Activated T-helper 1 cell treated with anti-CD3 and anti-CD28 coated beads, Interleukin-12 subunit alpha, Interleukin-12 subunit beta, Interleukin-2, Interleukin-4 antibody, amounts not matched to agents 30 ng/mL and 10 ng/mL and 1 ng/mL, durations not matched to agents 14 hours and 24 hours and 36 hours (primary cell): ENCODE measurements at places on chromosomes 1 and 21.

DNA sequence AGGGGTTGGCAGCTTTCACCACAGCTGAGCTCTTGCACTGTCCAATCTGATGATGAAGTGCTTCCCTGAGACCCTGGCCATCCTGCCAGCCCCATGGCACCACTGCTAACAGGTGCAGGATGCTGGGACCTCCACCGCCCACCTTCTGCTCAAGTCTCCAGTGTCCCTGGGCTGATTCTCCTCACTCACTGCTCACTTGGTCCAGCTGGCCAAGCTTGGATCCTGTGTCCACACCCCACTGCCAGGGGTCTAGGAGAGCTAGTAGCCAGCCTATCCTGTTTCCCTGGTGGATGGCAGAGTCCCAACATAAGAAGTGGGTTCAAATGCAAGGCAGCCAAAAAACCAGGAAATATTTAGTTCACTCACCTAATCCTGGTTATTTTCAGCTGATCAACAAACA lies 217.2 kb upstream of the IRF2BP2 start:
- DNase-seq, result no peak

- DNase-seq, result no peak
Measured at GRCh38 chr1:203424861-203425662, 50.5 kb upstream of the PRELP start.

GRCh38 chr21:35753308-35753707 lies 307.0 kb downstream of the SETD4 start:
- no peak for DNase-seq

DNA sequence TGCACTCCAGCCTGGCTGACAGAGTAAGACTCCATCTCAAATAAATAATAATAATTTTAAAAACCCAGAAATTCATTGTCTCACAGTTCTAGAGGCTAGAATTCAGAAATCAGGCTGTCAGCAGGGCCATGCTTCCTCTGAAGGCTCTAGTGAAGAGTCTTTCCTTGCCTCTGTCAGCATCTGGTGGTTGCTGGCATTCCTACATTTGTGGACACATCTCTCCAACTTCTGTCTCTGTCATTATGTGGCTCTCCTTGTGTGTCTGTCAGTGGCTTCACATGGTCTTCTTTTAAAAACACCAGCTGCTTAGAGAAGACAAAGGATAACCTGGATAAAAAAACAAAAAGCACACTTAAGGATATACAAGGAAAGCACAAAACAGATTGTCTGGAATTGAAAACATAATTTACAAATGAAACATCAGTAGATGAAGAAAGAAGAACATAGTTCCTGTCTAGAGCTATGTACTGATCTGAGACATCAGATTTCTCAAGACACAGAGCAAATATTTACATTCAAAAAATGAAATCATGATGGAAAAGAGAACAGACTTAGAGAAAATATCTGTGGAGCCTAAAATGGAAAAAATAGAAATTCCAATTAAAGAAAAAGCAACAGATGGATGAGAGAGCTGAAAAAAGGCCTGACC lies 32.7 kb upstream of the ASB17 start:
- no peak for DNase-seq

- no peak for DNase-seq
Measured at GRCh38 chr1:222004034-222004433, 262.1 kb upstream of the DUSP10 start.

- DNase-seq, result no peak
Measured at GRCh38 chr1:78667939-78668338, 18.3 kb downstream of the IFI44 start.

GRCh38 chr1:212495766-212496494 lies 63.2 kb downstream of the NENF start:
- DNase-seq, result no peak

- DNase-seq, result no peak
Measured at GRCh38 chr21:34085129-34085528, 11.8 kb downstream of the MRPS6 start.

DNA sequence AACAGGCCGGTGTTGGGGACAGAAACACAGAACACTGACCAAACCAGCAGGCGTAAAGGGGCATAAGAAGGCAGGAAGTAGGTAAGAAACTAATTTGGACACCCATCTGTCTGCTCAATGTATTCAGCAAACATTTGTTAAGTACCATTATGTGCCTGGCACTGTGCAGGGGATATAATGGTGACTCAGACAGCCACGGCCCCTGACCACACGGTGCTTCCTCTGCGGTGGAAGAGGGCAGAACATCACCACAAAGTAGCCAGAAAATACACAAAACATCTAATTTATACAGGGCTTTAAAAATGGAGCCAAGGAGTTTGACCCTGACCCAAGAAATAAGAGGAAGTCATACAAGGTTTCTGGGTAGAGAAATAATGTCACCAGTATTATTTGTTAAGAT lies 12.9 kb downstream of the DNAJC11 start:
- DNase-seq, result no peak

- DNase-seq, result no peak
Measured at GRCh38 chr1:222331765-222332164, 216.1 kb downstream of the HHIPL2 start.

DNA sequence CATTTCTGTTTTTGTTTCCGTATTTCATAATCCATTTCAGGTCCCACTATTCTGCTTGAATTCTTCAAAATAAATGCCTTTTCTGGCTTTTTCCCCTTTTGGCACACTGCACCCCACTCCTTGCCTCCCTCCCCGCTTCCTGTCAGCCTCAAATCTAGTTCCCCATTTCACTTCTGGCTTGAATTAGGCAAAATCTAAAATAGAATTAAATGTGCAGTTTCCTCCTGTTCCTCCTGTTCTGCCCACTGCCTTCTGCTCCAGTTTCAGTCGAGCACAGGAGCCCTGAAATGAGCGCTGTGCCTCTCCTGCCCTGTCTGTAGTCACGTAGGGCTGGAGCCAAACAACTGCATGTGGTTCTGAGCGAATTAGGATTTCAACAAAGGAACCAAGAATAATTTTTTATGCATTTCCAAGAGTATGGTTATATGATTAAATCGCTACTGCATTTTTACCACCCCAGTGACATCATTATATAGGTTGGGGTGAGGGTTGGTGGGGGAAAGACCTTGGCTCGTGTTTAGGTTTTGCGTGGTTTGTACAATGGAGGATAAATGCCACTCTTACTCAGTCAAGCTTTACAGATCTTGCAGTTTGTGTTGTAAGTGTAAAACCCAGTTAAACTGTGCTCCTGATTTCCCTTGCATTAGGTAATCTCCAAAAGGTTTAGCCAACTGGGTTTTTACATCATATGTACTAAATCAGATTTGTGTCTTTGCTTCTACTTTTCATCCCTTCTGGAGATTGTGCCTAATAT lies 114.9 kb downstream of the VPS13D start:
- DNase-seq, result no peak

DNA sequence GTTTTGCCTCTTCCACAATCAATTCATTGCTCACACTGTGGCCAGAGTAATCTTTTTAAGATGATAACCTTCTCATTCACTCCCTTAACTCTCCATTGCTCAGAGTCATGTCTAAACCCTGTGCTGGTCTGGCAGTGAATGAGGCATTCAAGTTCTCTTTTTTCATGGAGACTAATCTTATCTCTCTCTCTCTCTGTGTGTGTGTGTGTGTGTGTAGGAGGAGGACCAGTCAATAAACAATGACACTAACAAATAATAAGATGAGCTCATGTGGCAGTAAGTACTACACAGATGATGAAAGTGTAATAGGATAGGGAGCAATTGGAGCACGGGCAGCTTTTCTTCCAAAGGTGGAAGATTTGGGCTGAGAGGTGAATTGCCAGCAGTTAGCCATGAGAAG lies 122.0 kb upstream of the B3GALT2 start:
- DNase-seq, result no peak

DNA sequence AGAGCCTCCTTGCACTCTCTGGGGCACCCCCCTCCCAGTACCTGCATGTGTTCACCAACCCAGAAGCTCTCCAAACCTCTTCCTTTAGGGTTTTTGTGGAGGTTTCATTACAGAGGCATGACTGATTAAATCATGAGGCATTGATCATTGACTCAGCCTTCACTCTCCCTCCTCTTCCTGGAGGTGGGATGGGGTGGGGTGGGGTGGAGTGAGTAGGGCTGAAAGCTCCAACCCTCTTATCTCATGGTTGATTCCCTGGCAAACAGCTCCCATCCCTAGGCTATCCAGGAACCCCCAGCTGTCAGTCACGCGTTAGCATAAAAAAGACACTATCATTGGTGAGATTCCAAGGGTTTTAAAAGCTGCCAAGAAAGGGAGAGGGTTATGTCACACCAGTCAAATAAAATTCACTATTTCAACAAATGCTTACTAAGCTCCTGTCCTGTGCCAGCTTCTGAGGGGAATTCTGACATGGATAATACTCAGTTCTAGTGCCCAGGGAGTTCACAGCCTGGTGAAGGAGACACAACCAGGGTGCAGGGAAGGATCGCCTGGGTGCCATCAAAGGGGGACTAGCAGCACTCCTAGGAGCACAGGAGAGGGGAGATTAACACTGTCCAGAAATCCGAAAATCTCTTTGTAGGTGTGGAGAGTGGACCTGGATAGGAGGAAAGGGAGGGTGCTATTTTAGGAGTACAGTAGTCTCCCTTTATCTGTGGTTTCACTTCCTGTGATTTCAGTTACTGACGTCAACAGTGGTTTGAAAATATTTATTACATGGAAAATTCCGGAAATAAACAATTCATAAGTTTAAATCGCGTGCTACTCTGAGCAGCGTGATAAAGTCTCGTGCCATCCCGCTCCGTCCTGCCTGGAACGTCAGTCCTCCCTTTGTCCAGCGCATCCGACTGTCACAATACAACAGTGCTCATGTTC lies 6.8 kb upstream of the IL24 start:
- no peak for DNase-seq

- no peak for DNase-seq
Measured at GRCh38 chr1:189301235-189301634, 1176.4 kb downstream of the BRINP3 start.

GRCh38 chr1:161913482-161914140 lies 110.1 kb downstream of the OLFML2B start:
- DNase-seq, result no peak

GRCh38 chr1:30914587-30914922 lies 6.0 kb upstream of the SDC3 start:
- DNase-seq, result no peak

GRCh38 chr1:71494163-71494562 lies 413.3 kb upstream of the ZRANB2 start:
- no peak for DNase-seq

DNA sequence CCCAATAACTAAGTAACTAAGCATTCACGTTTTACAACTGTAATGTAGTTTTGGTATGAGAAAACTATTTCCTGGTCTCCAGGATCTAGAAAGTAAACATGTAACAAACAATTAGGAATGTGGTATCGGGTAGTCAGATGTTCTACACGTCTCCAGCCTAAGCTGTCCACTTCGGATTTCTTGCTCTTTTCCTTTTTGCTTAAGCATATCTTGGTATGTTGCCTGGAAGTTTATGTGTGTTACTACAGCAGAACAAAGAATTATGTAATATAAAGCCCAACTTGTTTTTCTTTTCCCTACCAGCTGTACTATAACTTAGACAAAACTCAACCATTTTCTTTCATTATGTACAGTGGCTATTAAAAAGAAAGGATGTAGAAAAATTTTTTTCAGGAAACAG lies 20.4 kb upstream of the WARS2 start:
- no peak for DNase-seq

GRCh38 chr1:224273641-224274040 lies 56.3 kb downstream of the NVL start:
- DNase-seq, result no peak

DNA sequence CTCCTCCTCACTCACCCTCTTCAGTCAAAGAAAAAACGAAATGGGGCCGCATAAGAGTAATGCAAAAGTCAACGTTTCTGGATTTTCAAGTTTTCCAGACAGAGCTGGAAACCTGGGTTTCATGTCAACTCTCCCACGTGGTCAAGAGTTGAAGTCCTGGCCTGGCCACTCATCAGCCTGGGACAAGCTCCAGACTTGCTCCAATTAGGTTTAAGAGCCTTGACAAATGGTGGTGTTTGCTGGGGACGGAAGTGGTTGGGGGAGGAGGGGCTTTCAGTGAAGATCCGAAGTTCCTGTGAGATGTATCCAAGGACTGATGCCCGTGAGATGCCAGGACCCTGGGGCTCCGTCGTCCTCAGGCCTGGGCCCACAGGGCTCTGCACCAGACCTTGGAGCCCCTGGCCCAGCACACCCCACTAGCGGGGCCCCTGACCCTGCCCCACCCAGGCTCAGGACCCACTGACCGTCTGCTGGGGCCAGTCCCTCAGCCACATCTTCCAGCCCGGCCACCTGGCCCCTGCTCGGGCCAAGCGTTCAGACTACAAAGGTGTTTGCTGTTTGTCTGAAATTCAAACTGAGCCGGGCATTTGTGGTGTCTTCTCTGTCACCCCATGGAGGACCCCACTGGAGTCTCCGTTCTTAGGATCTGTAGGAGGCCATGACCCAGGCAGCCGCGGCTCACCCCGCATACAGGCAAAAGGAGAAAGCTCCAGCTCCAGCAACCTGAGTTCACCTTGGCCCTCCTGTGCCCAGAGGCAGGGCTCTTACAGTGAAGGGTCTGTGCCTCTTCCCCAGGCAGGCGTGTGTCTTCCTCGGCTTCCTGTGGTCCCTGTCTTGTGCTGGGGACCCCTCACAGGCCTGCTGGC lies 53.3 kb downstream of the SIK1 start:
- no peak for DNase-seq

DNA sequence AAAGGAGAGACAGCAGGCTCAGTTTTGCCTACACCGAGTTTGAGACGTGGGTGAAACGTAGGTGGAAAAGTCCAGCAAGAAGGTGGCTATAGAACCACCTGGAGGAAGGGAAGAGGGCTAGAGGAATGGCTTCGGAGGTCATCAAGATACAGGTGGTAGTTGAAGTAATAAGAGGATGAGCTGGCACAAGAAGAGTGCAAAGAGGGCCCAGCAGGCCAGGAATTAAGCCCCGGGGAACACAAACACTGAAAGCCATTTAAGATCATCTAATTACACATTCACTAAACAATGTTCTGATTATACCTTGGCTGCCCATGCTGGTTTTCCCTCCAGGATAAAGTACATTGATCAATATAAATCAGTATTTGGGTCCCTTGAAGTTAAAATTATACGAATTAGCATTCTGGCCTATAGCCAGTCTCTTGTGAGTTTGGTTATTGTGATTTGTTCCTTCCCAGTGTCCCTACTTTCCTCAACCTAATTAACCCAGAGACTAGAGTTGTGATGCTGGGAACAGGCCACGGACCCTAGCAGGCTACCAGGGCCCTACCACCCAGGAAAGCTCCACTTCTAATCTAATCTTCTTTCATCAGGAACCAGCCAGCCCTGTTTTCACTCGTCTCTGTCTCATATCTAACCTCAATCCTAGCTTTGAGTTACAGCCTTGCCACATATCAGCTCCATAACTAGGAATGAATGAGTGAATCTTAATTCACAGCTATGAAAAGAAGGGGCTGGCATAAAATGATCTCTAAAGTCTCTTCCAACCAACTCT lies 26.4 kb upstream of the PPP1R15B start:
- no peak for DNase-seq

- DNase-seq, result no peak
Measured at GRCh38 chr1:228446852-228447251, 30.2 kb upstream of the TRIM17 start.

- DNase-seq, result peak; percentile 76
Measured at GRCh38 chr21:41878831-41879189, 334 bp downstream of the PRDM15 start.
